Stimulated activated CD8-positive, alpha-beta memory T cell treated with anti-CD3 and anti-CD28 coated beads, Interleukin-2, amount 100 ng/mL, for 1 hour (primary cell): ENCODE measurements at places on chromosomes 3 and 15.

- no peak for DNase-seq
These were observed 510.3 kb downstream of the ZIC1 start for GRCh38 chr3:147919496-147919895.

GRCh38 chr3:59135096-59135495, 85.3 kb upstream of the CFAP20DC start:
- DNase-seq: no peak

- DNase-seq: no peak
These were observed 48.3 kb downstream of the SST start for GRCh38 chr3:187621881-187622280.

DNA sequence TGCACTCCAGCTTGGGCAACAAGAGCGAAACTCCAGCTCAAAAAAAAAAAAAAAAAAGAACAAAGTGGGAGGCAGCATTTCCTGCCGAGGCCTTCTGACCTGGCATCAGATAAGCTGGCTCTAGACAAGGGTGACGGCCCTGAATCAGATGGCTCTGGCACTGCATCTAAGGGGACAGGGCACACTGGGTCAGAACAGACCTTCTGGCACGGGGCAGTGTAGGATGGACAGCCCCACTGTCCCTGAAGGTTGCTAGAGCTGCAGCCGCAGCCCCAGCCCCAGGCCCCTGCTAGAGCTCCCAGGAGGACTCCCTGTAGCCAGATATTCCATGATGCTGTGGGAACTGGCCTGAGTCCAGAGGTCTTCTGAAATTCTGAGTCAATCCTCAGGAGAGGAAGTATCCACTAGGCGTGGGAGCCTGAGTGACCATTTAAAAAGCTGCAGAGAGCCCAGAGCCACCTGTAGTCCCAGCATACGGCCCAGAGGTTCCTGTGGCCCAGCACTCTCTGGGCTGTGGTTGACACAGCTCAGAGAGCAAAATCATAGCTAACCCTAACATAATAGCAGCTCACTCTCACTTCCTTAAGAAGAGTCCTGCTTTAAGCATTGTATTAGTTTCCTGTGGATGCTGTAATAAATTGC, 69.2 kb upstream of the MFGE8 start:
- DNase-seq: no peak

DNA sequence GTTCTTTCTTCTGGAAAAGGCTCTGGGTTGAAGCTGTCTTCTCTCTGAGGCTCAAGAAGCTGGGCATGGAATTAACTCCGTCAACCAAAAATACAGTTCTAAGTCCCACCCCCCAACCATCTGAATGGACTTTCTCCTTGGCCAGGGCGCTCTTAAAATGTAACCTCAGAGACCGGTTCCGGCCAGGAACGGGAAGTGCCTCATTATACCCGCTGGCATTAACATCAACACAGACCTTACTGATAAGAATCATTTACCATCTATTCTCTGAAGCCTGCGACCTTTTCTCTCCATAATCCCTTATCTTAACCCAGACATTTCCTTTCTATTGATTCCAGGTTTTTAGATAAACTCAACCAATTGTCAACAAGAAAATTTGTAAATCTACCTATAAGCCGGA, 64.7 kb downstream of the ATP1B3 start:
- DNase-seq: no peak

- no peak for DNase-seq
These were observed 251.2 kb upstream of the RORA start for GRCh38 chr15:61480295-61480694.

- DNase-seq: no peak
These were observed 43.7 kb upstream of the ADAMTS17 start for GRCh38 chr15:100385300-100386050.

GRCh38 chr15:76932135-76932966, 802 bp downstream of the RCN2 start:
- no peak for DNase-seq

DNA sequence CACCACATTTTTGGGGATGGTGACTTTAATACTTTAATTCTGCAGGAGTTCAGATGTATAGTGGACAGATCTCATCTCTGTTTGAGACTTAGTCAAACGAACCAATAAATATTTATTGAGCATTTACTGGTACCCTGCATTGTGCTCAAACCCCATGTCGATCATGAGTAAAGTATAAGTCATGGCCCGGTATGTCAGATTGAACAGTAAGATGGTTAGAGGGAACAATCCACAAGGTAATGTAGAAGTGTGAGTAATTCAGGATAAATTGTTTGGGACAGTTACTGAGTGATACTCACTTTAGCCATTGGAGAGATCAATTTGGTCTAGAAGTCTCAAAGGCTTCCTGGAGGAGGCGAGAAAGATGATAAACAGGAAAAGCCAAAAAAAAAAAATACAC, 265.5 kb upstream of the C2CD4B start:
- no peak for DNase-seq

GRCh38 chr3:152713989-152714388, 120.9 kb upstream of the P2RY1 start:
- no peak for DNase-seq

DNA sequence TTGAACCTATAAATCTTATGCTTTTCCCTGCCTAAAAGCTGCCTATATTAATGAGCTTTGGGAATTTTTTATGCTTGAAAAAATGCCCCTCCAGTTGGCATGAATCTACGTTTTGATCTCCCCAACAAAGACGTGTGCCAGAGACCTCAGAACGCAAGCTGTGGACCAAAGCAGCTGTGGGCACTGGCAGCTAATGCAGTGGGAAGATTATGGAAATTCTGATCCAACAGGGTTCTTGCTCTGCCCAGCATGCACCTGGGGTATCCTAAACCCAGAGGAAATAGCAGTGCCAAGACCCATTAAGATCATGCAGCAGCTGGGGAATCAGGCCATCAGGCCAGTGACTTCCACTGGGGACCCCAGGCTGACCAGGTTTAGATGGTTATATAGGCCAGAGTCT, 423.0 kb downstream of the ZBBX start:
- no peak for DNase-seq

- no peak for DNase-seq
These were observed 40.8 kb downstream of the CLDN1 start for GRCh38 chr3:190281308-190282051.

GRCh38 chr3:29410660-29411405, 130.0 kb downstream of the RBMS3 start:
- no peak for DNase-seq

DNA sequence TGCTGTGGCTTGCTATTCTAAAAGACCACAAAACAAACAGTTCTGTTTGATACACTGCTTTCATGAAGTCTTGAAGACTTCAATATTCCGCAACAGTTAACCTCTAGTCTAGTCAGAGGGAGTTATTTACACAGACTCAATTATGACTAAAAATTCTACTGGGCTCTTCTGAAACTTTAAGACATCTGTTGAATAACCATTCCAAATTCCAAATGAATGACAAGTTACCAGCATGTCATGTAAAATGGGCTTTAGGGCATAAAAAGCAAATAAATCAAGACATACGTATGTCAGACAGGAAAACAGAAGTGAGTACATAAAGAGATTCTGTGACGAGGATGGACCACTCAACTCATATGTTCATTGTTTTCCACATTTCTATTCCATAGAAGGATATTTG, 93.9 kb downstream of the PLOD2 start:
- DNase-seq: no peak

GRCh38 chr3:8668216-8668615, 23.6 kb upstream of the SSUH2 start:
- no peak for DNase-seq

- no peak for DNase-seq
These were observed 14.7 kb downstream of the SHOX2 start for GRCh38 chr3:158091531-158091930.

GRCh38 chr3:66452303-66453011, 48.4 kb downstream of the LRIG1 start:
- no peak for DNase-seq

DNA sequence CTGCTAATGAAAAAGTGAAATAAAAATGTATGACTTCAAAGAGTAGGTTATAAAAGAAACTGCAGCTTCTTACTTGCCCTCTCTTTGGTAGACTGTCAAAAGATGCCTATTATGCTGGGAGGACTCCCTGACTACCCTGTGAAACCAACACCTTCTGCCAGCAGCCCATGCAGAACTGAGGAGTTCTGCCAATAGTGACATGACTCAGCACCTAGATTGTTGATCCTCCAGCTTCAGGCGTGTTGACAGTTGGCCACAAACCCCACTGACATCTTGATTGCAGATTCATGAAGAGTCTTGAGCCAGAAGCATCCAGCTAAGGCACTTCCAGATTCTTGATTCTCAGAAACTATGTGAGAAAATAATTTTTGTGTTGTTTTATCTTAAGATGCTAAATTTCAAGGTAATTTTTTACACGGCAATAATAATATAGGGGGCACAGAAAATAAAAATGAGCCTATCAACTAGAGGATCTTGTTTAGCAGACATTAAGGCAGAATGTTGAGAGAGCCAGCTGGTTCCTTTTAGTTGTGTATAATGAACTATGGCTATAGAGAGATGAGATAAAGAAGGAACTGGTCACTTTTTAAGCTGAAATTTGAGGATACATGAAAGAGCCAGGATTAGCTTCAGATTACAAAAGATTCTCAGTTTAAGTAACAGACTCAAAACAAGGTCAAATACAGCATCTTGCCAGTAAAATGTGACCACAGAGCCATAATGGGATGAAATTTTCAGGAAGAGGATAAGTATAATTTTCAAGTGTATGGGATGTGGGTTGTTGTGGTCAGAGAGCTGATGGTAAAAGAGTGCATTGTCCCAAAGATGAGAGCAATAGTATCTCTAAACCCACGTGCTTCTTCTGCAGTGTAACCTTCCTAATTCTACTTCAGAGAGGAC, 588.7 kb upstream of the CBLB start:
- DNase-seq: no peak

GRCh38 chr3:14465425-14465824, 63.0 kb downstream of the SLC6A6 start:
- DNase-seq: no peak

DNA sequence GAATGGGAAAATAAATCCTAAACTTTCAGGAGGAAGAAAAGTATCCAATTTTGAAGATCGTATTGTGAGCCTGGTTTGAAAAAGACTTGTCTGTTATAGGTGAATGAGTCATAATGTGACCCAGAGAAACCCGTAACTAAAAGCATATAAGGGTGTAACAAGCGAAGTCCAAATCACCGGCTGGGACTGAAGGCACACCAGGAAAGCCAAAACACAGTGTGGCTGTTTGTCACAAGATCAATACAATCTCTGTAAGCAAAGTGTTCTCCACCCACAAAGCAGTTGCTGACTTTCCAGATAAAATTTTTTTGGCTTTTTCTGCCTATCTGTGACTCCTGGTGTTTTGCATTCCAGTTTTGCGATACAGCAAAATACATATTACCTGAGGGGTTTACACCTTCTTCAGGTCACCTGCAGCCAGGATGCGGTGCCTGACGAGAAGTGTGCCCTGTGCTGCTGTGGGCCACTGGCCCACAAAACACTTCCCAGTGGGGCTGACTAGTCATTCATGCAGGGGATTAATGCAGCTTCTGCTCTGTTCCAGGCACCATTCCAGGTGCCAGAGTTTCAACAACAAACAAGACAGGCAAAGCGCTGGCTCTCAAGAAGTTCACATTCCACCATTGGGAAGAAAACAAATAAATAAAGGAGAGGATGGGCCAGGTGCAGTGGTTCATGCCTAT, 14.4 kb downstream of the HES1 start:
- DNase-seq: no peak

DNA sequence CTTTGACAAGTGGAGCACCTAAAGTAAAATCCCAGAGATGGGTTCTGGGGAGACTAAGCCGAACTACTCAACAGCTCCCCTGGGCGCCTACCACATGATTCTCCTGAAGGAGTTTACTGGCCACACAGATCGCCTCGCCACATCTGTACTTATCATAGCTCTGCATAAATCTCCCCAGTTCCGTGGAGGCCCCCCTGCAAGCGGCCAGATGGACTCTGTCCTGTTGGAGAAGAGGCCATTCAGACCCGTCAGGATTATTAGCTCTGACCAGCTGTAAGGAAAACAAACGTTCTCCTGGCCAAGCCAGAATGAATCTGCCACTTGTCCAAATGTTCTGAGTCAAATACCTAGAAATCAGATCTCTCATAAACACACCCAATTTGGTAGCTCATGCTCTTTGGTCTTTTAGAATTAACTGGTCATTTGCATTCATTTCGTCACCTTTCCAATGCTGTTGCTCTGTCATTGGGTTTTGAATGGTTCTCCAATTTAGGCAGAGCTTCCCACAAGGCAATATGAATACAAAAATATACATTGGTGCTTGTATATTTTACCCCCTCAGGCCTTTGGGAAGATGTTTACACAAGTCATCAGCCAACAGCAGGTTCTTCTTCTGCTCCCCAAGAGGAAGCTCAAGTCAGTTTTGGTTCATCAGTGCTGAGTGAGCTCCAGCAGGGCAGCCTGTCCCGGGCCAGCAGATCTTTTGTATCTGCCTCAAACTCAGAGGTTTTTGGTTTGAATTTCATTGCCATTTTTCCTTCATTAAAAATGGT, 124.5 kb downstream of the THSD4 start:
- DNase-seq: no peak

DNA sequence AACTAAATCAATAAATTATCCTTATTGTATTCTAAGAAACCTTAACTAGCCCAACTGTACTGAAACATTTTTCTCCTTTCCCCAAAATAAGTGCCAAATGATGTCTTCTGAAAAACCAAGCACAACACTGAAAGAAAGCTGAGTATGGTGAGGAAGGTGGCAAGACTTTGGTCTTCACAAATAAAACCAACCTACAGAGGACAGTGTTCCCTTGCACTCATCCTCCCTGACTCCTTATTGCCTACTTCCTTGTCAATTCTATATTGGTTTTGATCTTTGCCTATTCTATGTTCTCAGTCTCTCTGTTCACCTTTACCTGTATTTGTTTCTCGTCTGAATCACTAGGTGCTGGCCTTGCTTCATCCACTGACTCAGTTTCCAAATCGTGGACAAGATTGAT, 490.1 kb upstream of the ZNF385D start:
- no peak for DNase-seq

DNA sequence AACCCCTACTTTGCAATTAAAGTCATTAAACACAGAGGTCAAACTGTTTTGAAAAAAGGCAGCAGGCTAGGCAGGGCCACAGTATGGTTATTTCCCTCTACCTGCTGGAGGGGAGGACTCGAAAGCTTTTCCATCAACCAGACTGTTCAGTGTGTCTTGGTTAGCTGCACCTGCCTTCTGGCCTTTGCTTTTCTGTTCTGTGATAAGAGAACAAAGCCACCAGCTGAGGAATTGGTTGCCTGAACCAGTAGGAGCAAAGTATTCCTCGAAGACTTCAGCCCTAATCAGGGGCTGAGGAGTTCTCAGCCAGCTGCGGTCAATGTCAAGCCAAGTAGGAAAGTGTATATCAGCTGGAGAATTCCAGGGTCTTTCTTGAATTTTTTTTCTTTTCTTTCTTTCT, 132.5 kb downstream of the SOX2 start:
- no peak for DNase-seq

- no peak for DNase-seq
These were observed 123.3 kb downstream of the MYLK start for GRCh38 chr3:123760817-123761216.

DNA sequence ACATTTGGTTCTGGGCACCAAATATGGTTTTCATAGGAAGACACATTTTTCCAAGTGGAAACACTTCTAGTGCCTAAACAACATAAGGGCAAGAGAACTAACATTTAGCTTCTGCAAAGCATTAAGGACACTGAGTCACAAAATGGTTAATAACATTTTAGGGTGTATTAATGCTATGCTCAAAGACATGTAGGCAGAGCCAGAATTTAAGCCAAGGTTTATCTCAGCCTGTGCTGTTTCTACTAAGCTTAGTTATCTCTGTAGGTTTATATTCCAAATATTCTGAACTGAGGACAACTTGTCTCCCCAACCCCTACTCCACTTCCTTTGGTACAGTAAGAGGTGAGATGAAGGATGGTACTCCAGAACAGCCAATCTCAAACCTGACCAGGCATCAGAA, 54.1 kb upstream of the AKAP13 start:
- DNase-seq: no peak
